Iris pigment epithelial cell (primary cell): ENCODE measurements at places on chromosomes 4 and X.

DNA sequence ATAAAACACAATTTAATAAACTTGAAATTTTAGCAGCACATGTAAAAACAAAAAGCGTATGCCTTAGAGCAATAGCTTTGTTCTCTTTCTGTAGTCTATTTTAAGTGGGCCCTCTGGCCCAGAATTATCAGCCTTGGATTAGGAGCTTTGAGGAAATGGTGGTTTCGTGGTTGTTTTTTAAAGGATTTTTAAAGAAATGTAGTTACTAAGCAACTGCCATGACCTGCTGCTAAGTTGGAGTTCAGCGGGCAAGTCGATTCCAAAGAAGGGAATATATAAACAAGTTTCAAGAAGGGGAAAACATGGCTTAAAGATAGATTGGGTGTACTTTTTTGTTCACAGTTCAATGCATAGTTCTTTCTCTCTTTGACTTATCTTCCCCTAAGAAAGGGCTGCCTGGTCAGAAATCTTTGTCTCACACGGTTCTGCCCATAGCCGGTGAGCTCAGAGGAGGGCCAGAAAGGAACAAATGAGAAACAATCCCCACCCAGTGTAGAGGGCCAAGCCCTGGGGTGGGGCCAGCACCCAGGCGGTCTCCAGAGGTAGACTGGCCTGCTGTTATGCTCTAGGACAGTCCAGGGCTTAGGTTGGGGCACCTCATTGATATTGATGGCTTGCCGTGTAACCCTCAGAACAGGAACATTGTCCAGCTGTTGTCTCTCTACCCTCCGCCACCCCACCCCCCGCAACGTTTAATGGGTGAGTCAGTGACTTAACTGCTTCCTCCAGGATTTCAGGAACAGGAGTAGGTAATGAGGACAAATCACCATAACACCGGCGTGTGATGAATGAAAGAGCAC is 32.5 kb downstream of the DLG3 start:
- peak; percentile 70 for DNase-seq

DNA sequence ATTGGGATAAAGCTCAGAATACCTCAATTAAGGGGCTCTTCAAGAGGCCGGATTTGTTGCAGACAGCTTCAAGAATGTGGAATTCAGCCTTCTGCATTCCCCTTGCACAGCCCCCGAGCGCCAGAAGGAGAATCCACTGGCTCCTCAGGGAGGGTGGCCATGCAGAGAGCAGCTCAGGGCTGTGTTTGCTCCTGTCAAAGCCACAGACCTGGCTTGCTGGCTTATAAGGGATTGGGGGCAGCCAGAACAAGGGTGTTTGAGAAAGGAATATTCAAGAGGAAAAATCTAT is 36.8 kb downstream of the ING2 start:
- DNase-seq: no peak

DNA sequence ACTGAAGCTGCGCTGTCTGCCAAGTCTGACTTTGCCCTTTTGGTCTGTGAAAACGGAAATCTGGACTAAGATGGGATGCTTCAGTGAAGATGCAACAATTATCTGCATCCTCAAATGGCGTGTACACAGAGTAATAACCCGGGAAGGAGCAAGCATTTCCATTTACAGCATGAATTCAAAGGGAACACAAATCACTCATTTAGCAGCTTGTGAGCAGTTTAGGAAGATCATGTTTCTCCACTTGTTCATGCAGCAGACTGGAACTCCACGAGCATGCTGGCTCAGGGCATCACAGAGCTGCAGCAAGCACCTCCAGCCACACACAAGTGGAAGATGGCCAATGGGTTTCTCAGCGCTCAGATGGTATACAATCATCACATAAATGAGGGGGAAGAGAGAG is 175.5 kb downstream of the NLGN4X start:
- no peak for DNase-seq

DNA sequence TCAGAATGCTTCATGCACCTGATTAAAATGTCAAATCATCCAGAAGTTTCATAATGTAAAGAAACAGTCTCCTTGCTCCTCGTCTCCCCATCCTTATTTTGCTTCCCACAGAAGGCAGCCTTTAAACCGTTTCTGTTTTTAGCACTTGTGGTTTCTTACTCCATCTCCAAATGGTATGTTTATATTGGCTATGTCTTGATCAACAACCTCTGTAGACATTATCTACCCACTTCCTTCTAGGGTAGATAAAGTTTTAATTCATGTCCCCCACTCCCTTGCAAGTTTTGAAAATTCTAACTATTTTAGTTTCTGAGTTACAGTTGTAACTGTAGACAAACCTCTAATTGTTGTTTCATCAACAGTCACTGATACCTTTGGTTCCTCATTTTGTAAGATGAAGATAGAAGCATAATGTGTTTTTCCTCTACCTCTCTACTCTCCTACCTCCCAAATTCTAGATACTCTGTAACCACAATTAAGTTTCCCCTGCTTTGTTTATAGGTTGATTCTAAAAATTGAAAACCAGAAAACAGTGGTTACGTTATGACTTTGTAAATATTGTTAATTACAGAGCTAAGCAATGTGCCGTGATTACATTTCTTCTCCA is 291.7 kb upstream of the GATB start:
- DNase-seq: peak; percentile 31

GRCh38 chr4:2935762-2936743 is 27.2 kb downstream of the NOP14 start:
- DNase-seq: peak; percentile 86

DNA sequence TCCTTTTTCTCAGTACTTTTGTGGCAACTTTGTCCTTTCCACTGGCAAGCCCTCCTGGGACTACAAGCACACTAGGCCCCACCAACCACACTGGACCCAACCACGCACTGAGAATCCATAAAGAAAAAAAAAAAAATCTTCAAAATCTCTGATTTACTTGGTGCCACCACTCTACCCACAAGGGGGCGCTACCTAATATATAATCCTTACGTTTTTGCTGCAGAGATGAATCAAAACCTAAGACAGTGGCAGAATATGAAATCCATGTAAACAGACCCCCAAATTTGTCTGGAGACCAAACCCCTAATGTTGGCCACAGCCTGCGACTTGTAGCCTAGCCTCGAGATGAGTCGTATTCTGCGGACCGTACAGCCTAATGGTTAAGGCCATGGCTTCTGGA is 63.5 kb upstream of the ARHGAP36 start:
- DNase-seq: peak; percentile 7

DNA sequence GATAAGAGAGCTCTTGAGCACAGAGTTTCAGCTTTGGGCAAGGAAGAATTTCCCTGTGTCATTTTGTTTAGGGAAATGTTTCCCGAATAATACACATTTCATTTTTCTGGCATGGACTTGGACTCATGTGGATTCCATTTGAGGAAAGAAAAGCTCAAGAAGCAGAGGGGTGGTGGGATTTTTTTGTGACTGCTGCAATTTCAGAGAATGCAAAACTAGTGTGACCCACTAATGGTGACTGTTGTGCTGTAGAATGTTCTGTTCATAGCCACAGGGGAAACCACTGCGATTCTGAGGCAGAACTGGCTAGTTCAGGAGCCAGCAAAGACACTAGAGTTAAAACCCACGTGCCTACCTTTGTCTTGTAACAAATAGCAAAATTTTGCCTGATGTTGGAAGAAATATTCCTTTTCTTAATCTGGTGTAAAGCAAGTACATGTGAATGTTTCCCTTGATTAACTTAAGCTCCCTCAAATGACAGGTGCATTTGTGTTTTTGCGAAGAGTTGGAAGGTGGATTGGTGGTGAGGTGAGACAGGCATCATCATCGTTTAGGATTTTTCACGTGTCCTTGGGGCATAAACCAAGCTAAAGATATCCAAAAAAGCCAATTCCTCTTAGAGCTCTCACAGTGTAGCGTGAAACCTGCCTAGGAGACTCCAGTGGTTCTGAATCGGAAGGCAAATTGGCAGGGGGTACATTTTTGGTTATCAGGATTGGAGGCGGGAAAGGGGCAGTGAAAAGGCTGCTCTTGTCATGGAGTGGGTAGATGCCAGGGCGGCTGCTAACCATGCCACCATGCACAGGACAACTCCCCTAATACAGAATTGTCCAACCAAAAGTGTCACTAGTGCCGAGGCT is 38.0 kb upstream of the FAM9C start:
- DNase-seq: no peak

- peak; percentile 46 for DNase-seq
Observed at GRCh38 chr4:52199574-52200338, 148.7 kb downstream of the SPATA18 start.

DNA sequence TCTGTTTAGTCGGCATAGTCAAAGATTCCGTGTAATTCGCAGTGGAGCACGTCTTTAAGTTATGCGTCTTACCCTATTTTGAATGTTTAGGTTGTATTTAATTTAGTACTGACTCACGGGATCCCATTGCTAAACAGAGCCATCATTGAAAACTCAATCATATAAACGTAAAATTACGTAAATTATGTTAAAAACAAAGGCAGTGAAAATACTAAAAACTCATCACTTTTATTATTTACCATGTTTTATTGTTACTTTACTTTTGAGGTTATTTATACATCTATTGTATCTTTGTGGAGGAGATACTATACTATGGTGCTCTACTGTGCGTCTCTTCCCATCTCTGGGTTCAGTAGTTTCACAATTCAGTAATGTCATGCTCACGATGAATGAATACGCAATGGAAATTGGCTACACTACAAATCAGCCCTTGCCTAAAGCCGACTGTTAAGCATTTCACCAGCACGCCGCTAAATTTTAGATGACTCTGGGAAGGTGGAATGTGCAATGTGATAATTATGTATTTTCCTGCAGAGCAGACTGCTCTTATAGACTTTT is 944 bp downstream of the FUNDC2 start:
- DNase-seq: peak; percentile 85

DNA sequence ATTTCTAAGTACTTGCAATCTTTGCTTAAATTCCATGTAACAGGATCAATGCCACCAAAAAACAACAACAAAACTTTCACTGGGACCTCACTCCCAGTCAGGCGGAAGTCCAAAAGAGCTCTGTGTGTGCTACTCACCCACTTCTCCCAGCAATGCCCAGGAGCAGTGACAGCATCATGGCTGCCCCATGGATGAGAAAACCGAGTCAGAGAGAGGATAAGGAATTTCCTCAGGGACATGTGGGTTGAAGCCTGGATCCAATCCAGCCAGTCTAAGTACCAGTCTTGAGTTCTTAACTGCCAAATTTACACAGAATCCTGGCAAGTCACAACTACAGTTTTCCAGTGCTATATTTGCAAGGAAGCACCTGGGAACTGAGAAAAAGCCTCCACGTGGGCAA is 64.5 kb downstream of the STX18 start:
- no peak for DNase-seq

DNA sequence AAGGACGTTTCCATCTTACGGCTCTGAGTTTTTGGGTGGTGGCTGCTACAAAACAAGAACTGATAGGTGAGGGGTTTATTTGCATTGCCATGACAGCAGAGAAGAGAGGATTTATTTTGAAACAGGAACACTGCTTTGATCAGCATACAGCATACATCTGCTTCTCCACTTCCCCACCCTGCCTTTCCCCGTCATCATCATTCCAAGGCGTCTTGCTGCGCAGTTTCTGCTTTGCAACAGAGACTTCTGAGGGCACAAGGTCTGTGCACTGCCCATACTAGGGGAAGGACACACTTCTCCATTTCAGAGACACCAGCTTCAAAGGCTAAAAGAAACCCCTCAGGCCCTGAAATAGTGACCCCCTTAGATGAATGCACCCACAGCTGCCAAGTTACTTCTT is 19.1 kb downstream of the STARD8 start:
- DNase-seq: no peak

DNA sequence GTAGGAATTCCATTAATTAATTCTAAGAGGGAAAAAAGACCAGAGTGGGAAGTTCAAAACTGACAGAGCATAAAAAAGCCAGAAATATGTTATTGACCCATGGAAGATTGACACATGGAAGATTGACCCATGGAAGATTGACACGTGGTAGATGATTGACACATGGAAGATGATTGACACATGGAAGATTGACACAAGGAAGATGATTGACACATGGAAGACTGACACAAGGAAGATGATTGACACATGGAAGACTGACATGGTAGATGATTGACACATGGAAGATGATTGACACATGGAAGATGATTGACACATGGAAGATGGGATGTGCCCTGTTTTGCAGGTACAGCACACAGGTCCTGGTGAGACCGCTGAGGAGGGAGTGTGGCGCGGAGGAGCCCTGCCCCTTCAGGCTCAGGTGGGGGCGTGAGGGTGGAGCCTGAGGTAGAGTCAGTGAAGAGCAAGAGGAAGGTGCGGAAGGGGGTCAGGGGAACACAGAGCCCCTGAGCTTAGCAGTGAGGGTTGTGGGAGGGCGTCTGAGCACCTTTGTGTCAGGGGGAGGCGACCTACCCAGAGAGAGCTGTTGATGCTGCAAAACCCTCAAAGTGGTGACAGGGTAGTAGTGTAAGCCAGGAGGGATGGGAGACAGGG is 15.8 kb upstream of the PDE6B start:
- DNase-seq: peak; percentile 6

DNA sequence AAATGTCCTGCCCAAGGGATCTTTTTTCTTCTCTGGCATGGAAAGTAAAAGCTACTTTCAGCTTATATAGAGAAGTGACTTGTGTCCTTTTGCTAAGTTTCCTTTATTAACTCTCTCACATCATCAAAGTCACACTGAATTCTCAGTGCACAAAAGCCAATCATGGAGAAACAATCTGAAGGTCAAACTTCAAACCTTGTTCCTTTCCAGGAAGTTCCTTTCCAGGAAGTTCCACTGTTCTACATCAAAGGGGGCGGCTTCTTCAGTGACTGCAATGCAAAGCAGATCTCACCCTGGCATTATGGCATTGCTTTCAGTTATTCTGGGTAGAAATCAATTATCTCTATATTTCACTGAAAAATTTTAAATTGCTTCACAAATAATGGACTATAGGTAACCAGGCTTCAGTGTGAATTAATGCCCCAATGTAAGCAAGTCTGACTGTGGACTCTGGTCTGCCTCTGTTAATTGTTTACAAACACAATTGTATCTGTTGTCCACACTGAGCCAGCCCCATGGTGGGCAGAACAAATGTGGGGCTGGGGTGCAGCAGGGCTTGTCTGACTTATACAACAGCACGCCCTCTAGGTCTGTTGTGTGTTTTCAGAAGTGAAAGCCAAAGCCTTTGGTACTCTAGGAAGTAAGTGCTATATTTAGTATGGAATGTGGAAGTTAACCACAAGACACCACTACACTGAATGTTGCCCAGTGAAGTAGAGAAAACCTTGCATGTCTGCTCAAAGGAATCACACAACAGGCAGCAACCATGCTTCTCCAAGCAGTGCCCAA is 98.8 kb downstream of the CDS1 start:
- DNase-seq: peak; percentile 87

- DNase-seq: no peak
Observed at GRCh38 chr4:107253090-107253489, 217.0 kb upstream of the DKK2 start.

DNA sequence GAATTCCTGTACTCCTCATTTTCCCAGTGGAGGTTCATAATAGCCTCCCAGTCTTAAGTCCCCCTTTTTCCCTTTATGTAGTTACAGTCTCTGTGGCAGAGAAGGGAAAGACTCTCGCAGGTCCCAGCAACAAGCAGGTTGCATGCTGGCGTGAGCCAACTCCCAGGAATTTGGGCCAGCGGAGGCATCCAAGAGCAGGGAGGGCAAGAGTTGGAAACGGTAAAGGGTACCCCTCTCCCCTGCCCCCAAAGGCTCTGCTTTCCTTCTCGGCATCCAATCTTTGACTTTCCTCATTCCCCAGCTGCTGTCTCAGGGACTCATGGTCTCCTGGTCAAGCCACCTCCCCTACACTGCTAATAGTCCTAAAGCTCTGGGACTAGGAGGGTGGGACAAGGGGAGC is 15.4 kb upstream of the HSFX2 start:
- no peak for DNase-seq

- no peak for DNase-seq
Observed at GRCh38 chrX:119646515-119646914, 40.3 kb upstream of the NKRF start.
